Mammary epithelial cell (primary cell): ENCODE measurements at places on chromosomes 12 and 14. TPM values are rescaled to one million over a fixed set of nuclear protein-coding genes. Genes with fewer than 3 reads are reported as not detected.

PRB3 gene
- not detected for polyA plus RNA-seq

CFAP251 gene
- polyA plus RNA-seq: 16.3 TPM

PMCH gene
- polyA plus RNA-seq: not detected

GRCh38 chr14:71665157-71665556 is 267.1 kb upstream of the RGS6 start:
- peak; percentile 50 for DNase-seq

DNA sequence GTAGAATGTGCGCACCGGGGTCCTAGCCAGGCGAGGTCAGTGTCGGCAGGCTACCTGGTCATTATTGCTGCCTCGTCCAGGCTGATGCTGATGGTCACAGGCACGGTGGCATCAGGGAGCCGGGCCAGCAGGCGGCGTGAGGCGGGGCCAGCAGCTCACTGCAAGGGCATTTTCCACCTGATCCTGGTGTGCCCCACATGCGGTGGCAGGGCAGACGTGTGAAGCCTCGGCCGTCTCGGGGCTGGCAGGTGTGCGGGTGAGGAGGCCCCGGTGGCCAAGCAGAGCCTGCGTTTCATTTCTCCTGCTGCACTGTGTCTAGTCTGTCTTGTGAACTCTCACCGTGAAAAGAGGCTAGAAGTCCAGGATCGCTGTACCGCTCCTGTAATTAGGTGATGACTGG is 12.0 kb upstream of the AMN start:
- no peak for DNase-seq

DNA sequence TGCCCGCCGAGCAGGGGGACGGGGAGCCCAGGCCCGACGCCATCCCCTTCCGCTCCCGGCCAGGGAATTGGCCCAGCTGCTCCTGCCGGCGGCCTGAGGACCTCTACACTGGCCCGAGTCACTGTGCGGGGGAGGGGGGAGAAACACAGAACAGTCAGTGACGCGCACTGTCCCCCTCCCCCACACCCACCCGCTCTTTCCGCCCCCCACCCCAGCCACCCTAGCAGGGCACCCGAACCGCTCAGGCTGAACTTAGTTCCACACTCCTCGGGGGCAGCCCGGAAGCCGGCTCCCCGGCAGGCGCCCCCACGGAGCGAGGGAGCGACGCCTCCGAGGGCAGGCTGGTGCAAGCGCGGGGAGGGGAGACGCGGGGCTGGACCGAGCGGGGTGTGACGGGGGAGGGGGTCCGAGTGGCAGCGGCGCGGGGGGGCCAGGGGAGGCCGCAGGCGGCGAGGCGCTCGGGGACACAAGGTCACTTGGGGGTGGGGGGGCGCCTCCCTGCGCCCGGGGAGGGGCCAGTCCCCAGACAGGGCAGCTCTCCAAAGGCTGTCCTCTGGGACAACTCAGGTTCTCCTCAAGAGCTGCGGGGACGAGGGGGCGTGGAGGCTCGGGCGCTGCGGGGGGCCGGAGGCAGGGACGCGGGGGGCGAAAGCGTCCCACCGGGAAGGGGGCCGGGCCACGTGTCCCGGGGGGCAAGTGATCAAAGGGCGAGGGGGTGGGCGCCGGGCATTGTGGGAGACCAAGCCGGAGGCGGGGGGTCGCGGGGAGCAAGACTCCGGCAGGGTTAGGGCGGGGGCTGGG is 648 bp downstream of the CHD4 start:
- DNase-seq: peak; percentile 24

DNA sequence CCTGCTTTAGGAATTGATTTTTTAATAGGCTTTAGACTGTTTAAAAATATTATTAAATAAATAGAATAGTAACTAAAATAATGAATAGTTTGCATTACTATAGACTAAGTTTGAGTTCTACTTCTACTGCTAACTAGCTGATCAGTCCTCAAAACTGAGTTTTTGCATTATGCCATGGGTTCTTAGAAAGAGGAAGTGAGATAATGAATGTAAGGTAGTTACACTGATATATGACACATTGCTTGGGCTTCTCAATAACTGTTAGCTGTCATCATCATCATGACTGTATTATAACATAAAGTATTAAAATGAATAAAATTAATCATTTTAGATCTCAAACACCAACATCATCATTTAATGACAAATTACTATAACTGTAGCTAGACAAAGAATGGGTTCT is 949.7 kb downstream of the TRHDE start:
- no peak for DNase-seq

DNA sequence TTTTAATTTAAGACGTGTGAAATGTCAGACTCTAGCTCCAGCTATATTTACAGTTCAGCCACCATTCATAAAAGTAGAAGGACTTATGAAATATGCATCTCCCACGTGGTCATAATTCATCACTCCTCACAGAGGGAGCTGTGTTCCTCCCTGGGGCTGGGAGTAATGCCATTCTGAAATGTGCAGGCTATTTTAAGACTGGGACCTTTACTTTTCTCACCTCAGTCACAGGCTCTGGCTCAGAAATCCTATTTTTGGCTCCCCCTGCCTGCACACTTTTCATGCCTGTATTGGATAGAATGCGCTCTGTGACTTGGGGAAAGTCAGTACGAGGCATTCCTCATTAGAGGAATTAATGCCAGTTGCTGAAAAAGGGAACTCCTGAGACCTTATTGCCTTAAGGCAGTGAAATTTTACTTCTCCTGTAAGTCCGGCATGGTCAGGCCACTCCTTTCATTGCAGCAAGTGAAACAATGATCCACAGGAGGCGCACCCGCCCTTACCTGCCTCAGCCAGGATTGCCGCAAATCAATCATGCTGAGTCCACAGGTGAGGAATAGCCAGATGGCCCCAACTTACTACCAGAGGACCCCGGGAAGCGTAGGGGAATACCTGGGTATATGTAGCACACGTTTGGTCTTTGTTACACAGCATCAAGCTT is 1133.2 kb upstream of the TMEM132C start:
- DNase-seq: peak; percentile 33

GRCh38 chr12:117513353-117513752 is 151.9 kb upstream of the NOS1 start:
- DNase-seq: no peak

DNA sequence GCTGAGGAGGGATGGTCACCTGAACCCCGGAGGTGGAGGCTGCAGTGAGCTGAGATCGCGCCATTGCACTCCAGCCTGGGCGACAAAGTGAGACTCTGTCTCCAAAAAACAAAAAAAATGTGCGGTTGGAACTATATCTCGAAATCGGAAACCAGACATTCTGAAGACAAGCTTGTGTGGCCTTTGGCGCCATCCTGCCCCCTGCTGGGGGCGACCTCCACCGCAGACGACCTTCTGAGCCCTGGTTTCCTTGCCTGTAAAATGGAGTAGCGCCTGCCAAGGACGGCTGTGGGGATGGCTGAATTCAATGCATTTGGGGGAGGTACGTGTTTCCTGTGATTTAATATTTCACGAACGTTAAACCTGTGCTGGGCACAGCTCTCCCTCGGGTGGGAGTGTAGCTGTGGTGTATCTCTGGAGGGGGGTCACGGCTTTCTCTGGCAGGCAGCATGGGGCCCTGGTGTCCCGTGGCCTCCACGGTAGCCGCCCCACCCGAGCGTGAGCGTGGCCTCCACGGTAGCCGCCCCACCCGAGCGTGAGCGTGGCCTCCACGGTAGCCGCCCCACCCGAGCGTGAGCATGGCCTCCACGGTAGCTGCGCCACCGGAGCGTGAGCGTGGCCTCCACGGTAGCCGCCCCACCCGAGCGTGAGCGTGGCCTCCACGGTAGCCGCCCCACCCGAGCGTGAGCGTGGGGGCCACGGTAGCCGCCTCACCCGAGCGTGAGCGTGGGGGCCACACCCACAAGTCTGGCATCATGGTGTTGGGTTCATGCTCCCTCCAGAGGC is 55.3 kb downstream of the LRCOL1 start:
- no peak for DNase-seq

DNA sequence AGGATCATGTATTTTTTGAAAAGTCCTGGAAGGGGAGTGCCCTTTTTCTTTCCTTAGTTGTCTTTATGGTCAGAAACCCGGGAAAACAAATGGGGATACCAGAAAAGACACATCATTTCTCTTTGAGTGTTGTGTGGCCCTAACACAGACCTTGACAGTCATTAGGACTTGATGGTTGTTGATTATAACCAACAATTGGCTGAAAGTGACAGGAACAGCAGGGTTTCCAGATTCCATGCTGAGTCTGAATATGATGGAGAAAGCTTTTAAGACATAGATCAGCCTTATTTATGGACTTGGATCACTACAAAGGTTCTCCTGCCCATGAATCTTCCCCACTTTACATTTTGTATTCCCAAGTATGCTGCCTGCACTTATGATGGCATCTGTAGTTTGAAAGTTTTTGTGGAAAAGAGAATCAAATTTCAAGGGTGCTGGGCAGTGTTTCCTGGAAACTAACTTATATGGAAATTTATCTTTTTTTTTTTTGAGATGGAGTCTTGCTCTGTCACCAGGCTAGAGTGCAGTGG is 30.4 kb downstream of the POLR3B start:
- no peak for DNase-seq

DNA sequence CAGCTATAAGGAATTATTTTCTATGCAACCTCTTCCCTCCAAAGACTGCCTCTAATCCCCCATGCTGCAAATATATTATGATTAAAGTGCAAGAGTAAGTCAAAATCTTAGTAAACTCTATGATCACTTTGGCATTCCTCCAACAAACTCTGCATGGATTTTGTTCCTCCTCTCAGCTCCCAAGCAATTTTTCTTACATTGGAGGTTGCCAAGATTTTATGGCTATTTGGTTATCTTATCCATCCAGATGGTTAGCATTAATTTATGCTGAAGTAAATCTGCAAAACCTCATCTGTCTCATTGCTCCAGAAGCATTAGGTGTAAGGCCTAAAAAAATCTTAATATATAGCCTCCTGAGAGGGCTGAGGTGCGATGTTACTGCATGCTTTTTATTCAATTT is 228.1 kb downstream of the CHST11 start:
- DNase-seq: no peak

DNA sequence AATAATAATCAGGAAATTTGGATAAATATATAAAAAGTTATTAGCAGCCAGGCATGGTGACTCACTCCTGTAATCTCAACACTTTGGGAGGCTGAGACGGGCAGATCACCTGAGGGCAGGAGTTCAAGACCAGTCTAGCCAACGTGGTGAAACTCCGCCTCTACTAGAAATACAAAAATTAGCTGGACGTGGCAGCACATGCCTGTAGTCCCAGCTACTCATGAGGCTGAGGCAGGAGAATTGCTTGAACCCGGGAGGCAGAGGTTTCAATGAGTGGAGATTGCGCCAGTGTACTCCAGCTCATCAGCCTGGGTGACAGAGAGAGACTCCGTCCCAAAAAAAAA is 64.5 kb downstream of the SYT1 start:
- DNase-seq: peak; percentile 85
